ENCODE measurements at places on chromosomes 7 and 10.

GRCh38 chr10:69866688-69867461 is 65.2 kb downstream of the COL13A1 start:
- DNase-seq, result peak; percentile 90

- no peak for DNase-seq
Observed at GRCh38 chr10:124535731-124536495, 74.3 kb downstream of the LHPP start.

DNA sequence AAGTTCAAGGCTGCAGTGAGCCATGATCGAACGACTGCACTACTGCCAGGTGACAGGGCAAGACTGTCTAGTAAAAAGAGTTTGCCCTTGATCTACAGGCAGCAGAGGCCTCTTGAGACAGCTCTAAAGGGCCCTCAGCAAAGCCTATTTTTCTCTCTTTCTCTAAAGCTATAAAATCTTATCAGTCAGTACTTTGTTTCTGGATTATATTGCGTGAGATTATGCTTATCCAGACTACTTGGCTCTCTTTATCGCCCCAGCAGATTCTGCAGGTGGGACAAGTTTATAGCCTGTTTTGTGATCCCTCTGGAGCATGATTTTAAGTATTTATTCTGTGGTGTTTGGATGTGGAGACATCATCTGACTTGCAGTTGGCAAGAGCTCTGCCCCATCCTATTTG is 2.7 kb downstream of the RPP38 start:
- DNase-seq, result no peak

GRCh38 chr7:66110856-66111255 is 3.8 kb upstream of the CRCP start:
- peak; percentile 94 for DNase-seq

GRCh38 chr7:157301610-157302120 is 35.1 kb upstream of the DNAJB6 start:
- DNase-seq, result no peak

DNA sequence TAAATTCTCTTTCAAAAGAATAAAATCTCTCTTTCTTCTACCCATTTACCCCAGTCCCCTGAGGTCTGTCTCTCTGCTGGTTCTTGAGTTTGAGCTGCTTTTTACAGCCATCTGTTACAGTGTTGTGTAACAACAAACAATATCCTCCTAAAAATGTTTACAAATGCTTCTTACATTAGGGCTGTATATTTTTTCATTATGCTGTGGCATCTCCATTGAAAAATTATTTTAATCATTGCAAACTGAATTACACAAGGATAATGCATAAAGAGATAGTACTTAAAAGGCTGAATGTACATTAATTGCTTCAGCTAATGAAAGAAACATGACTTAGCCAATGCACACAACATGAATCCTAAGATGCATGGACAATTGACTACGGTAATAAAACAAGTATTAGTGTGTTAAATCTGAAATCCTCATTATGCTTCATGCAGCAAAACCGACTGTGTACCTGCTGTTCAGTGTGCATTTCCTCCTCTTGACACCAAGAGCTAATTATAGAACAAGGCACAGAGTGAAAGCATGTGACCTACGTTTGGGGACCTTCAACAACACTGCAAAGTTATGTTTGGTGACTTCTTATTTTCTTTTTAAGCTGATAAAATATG is 181.7 kb upstream of the RHOBTB1 start:
- DNase-seq, result no peak

DNA sequence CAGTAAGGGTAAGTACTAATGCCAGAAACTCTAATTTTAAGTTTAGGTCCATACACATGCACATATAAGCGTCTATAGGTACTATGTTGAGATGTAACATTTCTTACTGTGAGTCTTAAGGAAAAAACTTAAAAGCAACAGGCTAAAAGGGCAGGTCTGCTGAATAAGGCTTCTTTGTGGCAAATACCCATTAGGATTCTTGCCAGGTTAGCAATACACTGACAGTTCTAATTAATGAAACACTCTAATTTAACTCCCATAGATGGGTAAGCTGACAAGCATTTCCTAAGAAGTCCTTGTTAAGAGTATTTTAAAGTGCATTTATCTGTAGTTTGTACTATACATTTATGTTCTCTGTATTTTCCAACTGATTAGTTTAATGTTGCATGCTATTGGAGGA is 14.0 kb downstream of the SCRN1 start:
- DNase-seq, result no peak

DNA sequence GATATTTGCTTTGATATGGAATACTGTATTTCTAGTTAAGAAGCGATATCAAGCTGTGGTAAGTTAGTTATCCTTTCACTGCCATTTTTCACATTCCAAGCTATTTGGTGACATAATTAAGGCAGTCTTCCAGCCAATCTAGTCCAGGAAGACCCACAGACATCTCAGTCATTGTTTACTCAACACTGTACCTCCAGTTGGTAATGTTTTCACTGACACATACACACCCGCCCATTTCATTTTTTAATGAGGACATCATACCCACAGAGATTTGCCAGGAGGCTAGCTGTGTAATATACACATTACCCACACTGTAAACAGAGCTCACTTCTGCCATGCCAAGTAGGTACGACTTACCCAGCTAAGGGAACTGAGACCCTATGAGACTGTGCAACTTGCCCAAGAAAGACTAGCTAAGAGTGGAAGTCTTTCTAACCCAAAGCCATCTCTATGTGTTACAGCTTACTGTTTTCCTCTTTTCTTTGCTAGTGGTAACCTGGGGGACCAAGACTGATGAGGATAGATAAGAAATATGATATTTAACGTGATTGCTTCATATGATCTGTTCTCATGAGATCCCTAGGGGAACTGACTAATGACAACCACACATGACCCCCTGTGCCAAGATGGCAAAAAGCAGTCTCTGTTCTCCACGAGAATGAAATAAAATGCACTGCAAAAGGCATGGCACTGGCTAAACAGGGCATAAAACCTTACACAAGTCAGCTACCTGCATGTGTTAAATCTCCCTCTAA is 179.0 kb downstream of the DGKI start:
- no peak for DNase-seq

GRCh38 chr7:136030867-136031318 is 53.7 kb upstream of the MTPN start:
- no peak for DNase-seq

DNA sequence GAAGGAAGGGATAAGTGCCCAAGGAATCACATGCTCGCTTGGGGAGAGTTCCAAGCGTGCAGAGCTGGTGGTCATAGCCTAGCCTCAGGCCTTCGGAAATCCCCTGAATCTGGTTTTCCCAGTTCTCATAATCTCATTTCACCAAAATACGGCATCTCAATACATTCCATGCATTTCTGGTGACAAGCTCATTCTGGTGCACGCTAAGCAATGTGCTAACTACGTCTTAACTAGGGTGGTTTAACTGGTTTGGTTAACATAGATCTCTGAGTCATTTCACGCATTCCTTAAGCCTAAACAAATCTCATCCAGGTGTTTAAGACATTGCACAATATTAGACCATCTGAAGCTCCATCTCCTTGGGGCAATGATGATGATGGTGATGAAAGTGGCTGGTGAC is 72.9 kb upstream of the STEAP1B start:
- DNase-seq, result peak; percentile 88

GRCh38 chr10:126036515-126036914 is 140.2 kb downstream of the FANK1 start:
- no peak for DNase-seq

GRCh38 chr10:52814506-52814905 is 41.9 kb upstream of the MBL2 start:
- DNase-seq, result no peak

GRCh38 chr7:84799106-84799505 is 387.8 kb downstream of the SEMA3D start:
- DNase-seq, result no peak

GRCh38 chr10:112587729-112588128 is 140.7 kb downstream of the VTI1A start:
- DNase-seq, result no peak

- no peak for DNase-seq
Observed at GRCh38 chr7:122136639-122137245, 7.3 kb downstream of the AASS start.

DNA sequence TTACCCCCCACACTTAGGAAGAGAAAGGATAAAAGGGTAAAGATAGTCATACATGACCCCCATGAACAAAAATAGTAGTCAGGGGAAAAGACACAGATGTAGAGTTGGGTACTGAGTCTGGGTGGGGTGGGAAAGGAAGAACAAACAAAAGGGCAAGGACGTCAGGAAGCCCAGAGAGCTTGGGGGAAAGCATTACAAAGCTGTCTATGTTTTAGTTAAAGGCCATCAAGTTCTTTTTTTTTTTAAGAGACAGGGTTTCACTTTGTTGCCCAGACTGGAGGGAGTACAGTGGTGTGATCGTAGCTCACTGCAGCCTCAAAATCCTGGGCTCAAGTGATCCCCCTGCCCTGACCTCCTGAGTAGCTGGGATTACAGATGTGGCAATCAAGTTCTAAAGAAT is 98.4 kb upstream of the PDLIM1 start:
- DNase-seq, result no peak

- no peak for DNase-seq
Observed at GRCh38 chr10:20073167-20073566, 256.9 kb downstream of the PLXDC2 start.

DNA sequence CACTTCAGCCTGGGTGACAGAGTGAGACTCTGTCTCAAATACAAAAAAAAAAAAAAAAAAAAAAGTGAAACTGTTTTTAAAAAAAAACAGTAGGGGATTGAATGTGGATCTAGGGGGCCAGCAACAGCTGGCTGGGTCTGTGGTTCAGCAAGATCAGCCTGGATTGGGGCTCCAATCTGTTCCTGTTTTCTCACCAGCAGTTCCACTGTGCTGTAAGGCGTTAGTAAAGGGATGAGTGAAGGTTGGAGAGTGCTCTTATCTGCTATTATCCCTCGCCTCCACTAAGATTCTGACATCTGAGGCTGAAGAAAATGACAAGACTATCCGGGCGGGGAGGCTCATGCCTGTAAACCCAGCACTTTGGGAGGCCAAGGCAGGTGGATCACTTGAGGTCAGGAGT is 41.6 kb upstream of the GTF2IRD1 start:
- no peak for DNase-seq

- no peak for DNase-seq
Observed at GRCh38 chr10:71029907-71030306, 141.5 kb upstream of the PCBD1 start.

DNA sequence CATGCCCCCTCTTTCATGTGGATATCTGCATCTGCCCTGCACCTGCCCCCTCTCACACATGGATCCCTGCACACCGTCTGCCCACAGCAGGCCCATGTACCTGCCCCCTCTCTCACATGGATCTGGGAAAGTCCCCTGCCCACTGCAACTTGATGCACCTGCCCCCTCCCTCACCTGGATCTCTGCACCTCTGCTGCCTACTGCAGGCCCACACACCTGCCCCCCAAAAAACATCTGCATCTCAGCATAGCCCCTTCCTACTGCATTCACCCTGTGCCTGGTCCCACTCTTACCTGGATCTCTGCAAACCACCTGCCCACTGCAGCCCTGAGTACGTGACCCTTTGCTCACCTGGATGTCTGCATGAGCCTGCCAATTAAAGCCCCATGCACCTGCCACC is 479.8 kb downstream of the PTPRN2 start:
- DNase-seq, result no peak

DNA sequence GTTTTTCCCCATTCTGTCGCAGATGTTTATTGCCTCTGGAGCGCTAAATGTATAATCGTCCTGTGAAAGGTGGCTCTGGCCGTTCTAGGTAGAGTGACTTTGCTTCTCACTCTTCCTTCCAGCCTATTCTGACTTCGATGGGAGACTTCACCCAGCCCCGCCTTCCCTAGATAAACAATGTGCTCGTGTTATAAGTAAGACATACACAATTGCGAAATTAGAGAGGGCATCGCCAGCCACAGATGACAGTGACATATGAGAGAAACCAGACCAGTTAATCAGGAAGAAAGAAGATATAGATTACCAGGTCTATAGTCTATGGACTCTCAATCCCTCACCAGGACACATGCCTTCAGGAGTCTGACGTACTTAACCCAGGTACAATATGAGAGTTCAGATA is 1050.5 kb upstream of the AUTS2 start:
- DNase-seq, result no peak

- DNase-seq, result no peak
Observed at GRCh38 chr7:4561795-4562194, 120.3 kb upstream of the FOXK1 start.

GRCh38 chr7:123647106-123647730 is 8.4 kb upstream of the LMOD2 start:
- DNase-seq, result peak; percentile 82

DNA sequence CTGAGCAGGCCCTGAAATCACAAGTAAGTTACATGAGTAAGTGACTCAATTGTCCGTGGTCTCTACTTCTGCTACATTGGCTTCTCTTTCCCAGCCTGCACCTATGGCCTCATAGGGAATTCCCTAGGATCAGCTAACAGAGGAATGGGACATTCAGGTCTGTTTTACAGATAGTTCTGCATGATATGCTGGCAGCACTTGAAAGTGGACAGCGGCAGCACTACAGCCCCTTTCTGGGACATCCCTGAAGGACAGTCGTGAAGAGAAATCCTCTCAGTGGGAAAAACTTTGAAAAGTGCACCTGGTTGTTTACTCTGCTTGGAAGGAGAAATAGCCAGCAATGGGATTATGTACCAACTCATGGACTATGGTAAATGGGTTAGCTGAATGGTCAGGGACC is 293.1 kb upstream of the CACNA2D1 start:
- DNase-seq, result no peak

DNA sequence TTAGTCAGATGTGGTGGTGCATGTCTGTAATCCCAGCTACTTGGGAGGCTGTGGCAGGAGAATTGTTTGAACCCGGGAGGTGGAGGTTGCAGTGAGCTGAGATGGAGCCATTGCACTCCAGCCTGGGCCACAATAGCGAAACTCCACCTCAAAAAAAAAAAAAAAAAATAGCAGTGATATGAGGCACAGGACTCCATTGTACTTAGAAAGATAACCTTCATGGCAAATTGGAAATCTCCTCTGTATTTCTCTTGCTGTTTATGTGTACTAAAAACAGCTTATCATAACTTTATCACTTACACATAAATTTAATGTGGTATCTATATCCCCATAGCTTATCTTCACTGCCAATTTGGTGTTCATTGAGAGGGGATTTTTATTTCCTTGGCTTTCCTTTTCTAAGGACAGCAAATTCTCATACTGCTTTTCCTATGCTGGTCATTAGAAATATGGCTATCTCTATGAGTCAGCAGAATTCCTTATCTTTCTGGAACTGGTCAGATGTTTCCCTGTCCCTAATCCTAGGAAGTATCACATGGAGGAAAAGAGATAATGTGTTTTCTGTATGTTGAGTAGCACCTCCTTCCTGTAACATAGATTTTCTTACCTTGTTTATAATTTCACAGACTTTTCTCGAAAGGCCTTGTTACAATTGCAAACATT is 40.6 kb upstream of the ZEB1 start:
- no peak for DNase-seq

- DNase-seq, result peak; percentile 88
Observed at GRCh38 chr10:97553575-97554031, 19.0 kb upstream of the ANKRD2 start.

All from islet precursor cell (in vitro differentiated cells).